ENCODE measurements at places on chromosomes 4 and X.

- no peak for DNase-seq
These were observed 218.9 kb downstream of the PPP3CA start for GRCh38 chr4:101128473-101128872.

- DNase-seq, result no peak
These were observed 424.8 kb upstream of the MAD2L1 start for GRCh38 chr4:120491481-120491880.

- DNase-seq, result no peak
These were observed 188.9 kb downstream of the ASMT start for GRCh38 chrX:1803741-1804140.

- no peak for DNase-seq
These were observed 168.2 kb downstream of the C4orf33 start for GRCh38 chr4:129264008-129264657.

GRCh38 chrX:151227627-151228026, 51.2 kb downstream of the GPR50 start:
- no peak for DNase-seq

DNA sequence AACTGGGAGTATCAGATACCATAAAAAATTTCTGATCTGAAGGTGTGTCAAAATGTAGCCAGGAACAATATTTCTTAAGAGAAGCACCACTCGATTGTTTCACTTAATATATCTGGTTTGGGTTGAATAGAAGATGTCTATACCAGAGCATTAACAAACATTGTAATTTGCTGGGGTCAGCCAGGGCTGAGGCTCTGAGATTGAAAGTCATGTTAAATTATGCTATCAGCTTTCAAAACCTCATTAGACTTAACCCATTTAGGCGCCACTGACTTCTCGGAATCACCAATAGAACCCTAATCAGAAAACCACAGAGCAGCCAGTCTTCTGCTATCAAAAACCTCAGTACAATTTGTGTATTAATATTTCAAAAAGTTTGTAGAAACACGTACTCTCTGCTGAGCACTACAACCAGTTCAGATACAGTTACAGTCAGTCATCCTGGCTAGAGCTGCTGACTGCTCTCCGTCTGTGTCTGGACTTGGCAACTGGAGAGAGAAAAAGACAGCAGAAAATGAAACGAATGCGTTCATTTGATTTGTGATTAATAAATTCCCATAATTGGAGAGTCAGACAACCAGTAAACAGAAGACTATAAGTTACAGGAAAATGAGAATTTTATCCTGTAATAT, 848.6 kb upstream of the PABPC4L start:
- no peak for DNase-seq

DNA sequence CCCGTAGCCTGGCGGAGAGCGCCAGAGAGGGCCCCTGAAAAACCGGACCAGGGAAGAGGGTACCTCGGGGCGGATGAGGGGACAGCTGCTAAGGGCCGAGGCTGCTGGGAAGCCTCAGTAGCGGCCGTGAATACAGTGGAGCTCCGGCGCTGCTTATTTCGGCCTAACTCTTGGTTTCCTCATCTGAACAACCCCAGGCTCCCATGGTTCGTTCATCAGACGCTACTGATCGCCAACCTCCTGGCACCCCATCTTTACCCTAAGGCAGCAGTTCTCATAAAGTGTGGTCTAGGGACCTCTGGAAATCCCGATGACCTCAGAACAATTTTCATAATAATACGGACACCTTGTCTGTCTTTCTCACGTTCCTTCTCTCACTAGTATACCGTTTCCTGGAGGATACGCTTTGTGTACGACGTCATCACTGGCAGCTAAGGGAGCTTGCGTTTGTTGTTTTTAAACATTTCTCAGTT, 645 bp upstream of the RAB28 start:
- DNase-seq, result no peak

- no peak for DNase-seq
These were observed 86.2 kb upstream of the RPS6KA3 start for GRCh38 chrX:20352935-20353336.

DNA sequence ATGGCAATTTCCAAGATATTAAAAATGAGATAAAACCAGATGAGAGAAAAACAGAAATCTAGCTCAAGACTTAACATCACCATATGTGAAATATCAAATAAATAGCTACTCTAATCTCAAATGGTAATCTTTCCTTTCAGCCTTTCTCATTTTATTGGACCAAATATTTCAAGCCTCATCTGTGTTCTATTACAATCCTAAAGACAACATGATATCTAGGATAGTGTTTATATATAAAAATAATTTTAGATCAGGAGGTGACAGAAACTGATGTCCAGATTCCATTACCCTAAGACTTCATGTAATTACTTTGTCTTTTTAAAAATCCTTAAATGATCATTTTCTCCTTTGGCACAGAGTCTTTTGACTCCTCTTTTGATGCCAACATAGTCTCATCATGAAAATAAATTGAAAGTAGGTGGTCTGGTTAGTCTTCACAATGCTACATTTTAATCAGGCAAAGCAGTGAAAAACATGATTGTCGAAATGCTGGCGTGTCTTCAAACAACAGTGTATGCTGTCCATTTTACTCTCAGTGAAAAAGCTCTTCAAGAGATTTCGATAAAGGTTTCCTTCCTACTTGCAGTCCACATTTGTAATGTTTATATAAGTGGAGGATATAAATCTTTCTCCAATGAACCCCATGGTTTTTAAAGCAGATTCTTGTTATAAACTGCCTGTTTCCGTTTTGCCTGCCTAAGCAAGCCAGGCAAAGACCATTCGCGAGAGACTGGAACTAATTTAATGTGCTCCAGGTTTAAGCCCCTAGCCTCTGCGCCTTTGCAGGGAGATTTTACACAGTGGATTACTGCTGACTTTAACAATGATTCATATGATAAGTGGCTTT, 169.8 kb downstream of the SCFD2 start:
- no peak for DNase-seq

- DNase-seq, result no peak
These were observed 177.9 kb upstream of the STK26 start for GRCh38 chrX:131845201-131845600.

- no peak for DNase-seq
These were observed 1091.0 kb downstream of the C4orf33 start for GRCh38 chr4:130186931-130187330.

GRCh38 chrX:143581240-143581639, 54.7 kb downstream of the SLITRK4 start:
- DNase-seq, result no peak

GRCh38 chrX:9873952-9874351, 87.7 kb downstream of the SHROOM2 start:
- no peak for DNase-seq

DNA sequence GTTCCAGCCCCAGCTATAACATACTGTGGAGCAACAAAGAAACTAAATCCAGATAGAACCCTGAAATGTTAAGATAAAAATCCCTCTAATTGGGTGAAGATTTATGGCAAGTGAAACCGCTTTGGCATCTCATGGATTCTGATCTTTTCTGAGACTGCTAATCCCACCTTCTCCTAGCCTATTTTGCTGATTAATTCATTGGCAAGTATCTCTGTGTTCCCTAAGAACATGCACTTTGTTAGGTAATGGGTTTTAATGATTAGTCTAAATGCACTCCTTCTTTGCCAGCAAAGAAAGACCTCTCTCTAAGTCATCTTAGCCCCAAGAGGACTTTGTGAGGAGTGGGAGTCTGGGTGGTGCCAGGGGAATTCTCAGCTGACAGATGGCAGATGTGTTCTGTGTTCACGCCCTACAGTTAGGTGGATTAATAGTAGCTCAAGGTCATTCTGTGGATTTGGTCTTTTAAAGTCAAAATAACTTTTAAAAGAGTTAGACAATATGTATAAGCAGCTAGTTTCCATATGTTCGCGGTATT, 171.3 kb downstream of the UNC5C start:
- no peak for DNase-seq

DNA sequence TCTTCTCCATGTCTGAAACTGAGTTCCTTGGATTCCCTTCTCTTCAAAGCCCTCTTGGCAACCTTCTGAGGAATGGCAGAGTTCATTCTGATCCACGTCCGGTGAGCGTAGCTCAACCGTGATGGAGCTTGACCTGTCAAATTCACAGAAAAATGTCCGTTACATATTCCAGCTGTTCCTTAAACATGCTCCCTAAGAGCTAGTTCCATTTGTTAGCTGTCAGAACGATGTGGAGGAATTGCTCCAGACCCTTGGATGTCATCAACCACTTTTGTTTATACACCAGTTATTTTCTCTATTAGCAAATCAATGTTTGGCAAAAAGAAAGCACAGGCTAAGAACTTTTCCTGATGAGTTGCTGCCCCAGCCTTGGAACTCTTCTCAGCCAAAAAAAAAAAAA, 50.1 kb downstream of the NHS start:
- DNase-seq, result no peak

- no peak for DNase-seq
These were observed 56.0 kb upstream of the STPG2 start for GRCh38 chr4:98199247-98199646.

DNA sequence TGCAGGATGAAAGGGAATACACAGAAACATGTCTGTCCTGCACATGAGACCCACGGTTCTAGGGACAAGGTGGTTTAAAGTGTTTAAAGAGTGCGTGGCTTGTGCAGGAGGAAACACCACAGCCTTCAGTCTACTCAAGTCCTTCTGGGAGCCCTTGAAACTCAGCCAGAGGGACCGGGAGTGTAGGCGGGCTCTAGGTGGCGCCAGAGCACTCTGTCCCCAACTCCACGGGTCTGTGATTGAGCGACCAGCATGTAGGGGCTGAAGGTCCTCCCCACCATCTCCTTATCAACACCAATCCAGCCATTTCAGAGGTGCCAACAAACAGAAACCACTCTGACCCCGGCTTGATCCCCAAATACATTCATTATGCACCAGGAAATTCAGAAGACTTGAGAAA, 82.0 kb upstream of the CLDN34 start:
- no peak for DNase-seq

- DNase-seq, result no peak
These were observed 26.2 kb upstream of the BOD1L1 start for GRCh38 chr4:13653766-13654161.

DNA sequence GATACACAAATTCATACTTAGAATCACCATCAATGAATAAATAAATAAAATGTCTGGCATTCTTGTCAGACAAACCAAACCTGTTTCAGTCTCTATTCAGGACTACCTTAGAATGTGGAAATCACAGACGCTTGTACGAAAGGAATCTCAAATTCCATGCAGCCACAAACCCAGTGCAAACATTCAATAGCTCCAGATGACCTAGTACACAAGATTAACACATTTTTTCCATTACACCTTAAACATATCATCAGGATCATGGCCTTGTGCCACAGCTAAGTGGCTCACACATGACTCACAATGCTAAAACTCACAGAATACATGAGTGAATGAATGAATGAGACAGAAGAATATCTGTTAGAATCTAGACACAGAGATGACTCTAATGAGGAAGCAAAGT, 134.2 kb downstream of the PWWP3B start:
- no peak for DNase-seq

- DNase-seq, result no peak
These were observed 24.7 kb downstream of the APBB2 start for GRCh38 chr4:41189666-41190065.

DNA sequence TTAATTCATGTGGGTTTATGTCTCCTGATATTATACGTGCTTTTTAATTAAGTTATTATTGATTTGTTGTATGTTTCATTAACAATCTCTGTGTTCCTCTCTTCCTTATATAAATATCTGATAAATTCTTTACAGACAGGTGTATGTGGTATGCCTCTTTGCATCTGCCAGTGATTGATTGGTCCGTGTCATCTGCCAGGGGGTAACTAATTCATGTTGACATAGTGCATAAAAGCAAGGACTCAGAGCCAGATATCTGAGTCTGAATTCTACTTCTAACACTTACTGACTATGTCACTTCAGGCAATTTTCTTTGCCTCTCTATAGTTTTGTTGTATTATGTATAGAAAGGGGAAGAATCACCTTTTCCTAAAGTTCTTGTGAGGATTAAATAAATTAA, 5.2 kb upstream of the AMBN start:
- DNase-seq, result no peak

GRCh38 chr4:32847461-32847860, 2127.3 kb downstream of the PCDH7 start:
- no peak for DNase-seq

DNA sequence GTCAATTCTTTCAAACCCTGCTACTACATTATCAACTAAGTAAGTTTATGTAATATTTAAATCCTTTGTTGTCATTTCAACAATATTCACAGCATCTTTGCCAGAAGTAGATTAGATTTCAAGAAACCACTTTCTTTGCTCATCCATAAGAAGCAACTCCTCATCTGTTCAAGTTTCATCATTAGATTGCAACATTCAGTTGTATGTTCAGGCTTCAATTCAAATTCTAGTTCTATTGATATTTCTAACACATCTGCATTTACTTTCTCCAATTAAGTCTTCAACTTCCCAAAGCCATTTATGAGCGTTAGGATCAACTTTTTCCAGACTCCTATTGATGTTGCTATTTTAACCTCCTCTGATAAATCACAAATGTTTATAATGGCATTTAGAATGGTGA, 66.1 kb downstream of the BMP3 start:
- DNase-seq, result no peak

DNA sequence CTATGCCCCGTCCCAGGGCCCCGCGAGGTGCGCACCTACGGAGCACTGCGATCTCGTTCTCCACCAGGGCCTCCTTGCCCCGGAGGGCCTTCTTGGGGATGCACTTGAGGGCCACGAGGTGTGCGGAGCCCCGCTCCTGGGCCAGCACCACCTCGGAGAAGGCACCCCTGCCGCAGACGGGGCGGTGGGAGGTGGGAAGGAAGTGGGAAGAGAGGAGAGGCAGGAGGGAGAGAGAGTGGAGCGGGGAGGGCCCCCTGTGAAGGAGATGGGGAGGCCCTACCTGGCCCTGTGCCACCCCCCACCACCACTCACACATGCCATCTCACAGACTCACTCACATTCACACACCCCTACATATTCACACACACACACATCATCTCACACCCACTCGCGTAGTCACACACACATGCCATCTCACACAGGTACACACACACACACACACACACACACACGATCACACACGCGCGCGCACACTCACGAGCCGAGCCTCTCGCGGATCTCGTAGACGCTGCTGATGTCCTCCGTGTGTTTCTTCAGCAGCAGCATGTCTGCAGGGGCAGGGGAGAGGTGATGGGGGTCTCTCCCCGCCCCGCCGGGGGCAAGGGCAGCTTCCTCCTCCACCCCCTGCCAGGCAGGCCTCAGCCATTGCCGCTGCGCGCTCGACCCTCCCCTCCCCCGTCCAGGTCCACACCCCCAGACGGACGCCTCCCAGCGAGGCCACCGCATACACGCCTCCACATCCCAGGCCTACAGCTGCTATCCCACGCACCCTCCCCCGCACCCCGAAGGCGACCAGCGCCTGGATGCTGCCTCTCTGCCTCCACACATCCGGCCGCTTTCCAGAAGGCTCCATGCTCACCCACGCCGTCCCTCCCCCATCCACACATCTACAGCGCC, 834 bp downstream of the PNCK start:
- no peak for DNase-seq

- no peak for DNase-seq
These were observed 22.5 kb downstream of the C4orf46 start for GRCh38 chr4:158649111-158649680.

- DNase-seq, result no peak
These were observed 8.7 kb upstream of the PPP3CA start for GRCh38 chr4:101355767-101356702.

Measured in C1 segment of cervical spinal cord (tissue), 14 donors.